ENCODE measurements at places on chromosomes 7 and 10.

DNA sequence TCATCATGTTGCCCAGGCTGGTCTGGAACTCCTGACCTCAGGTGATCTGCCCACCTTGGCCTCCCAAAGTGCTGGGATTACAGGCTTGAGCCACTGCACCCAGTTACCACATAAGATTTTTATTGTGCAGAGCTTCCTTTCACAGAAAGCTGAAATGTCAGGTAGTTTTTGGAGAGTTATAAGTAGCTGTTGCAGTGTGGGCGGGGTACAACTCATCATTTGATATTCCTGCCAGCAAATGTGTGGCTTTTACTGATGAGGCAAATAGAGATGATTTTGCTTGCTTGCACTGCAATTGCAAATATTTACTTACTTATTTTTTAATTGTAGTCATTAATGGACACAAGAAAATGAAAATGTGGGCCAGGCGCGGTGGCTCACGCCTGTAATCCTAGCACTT is 32.4 kb downstream of the NKX2-3 start:
- no peak for DNase-seq

- no peak for DNase-seq
Observed at GRCh38 chr10:119546009-119546408, 3.5 kb upstream of the RGS10 start.

- DNase-seq, result no peak
Observed at GRCh38 chr10:18647151-18647550, 4.2 kb downstream of the NSUN6 start.

GRCh38 chr7:76397409-76398183 is 11.9 kb downstream of the SSC4D start:
- no peak for DNase-seq

DNA sequence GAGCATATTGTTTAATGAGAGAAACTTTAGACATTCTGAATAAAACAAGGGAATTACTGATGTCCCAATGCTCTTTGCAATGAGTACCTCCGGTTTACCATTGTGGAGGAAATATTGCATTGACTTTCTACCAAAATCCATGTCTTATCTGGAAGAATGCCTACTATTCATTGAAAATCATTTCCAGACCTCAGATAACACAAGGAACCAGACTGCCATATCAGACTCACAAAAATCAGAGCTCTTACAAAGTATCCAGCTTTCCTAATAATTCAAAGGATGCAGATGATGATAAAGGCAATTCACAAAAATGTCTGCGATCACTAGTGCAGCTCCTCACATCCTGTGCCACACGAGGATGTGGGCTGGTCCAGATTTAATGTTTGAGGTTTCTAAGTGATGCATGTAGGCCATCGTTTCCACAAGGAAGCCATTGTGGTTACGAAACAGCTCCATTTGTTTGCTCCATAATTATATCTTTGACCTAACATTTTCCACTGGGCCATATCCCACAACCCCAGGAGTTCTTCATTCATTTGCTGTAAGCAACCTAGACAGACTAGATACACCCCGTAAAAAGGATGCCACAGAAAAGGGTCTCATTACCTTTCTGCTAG is 831.1 kb upstream of the C7orf33 start:
- no peak for DNase-seq

GRCh38 chr10:77600640-77601039 is 37.0 kb downstream of the KCNMA1 start:
- DNase-seq, result no peak

GRCh38 chr10:5036511-5036910 is 32.9 kb upstream of the AKR1C2 start:
- DNase-seq, result no peak

GRCh38 chr10:12709521-12709963 is 292.0 kb downstream of the CCDC3 start:
- no peak for DNase-seq

DNA sequence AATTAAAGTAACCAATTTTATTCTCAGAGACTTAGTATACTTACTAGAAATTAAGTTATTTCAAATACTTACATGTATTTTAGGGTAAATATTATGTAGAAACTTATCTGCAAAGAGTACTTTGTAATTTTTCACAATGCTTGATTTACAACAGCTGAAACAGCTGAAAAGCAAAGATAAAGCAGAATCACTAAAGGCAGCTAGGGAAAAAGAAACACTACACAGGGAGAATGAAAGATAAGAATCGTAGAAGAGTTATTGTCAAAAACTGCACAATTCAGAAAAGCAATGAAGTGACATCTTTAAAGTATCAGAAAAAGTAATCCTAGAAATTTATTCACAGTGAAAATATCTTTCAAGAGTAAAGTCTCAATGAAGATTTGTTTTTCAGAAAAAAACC is 69.7 kb upstream of the ZNF804B start:
- DNase-seq, result no peak

- DNase-seq, result no peak
Observed at GRCh38 chr7:78111386-78111785, 312.8 kb downstream of the PHTF2 start.

GRCh38 chr7:30634634-30635201 is 40.0 kb downstream of the GARS1 start:
- DNase-seq, result no peak

DNA sequence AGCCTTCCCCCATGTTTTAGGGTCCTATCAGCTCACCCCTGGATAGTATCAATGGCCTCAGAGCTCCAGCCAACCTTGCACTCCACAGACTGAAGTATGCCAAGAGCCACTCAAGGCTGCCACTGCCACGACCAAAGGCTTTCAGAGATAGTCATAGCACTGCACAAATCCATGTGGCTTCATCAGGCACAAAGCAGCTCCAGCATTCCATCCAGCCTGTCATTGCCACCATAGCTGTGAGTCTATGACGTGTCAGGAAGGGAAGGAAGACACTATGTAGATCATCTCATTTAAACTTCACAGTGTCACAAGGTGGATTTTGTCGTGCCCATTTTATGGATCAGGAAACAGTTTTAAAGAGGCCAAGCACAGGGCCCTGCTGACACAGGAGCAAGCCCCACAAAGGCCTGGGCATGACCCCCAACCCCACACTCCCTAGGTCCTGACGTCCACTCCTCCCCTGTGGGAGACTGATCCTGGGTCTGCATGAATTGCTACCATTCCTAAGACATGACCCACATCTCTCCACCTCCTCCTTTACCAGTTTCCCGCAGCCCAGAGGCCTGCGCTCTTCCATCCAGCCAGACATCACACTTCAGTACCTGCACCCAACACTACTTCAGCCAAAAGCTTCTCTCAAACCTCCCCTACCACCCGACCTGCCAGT is 119.4 kb downstream of the DIP2C start:
- no peak for DNase-seq

GRCh38 chr7:155222061-155222460 is 75.6 kb upstream of the INSIG1 start:
- no peak for DNase-seq

- no peak for DNase-seq
Observed at GRCh38 chr7:141842904-141843303, 1.6 kb upstream of the PRSS37 start.

Measured in AG04449 (cell line).